HAP-1 (cell line): ENCODE measurements at places on chromosomes 16 and 17.

DNA sequence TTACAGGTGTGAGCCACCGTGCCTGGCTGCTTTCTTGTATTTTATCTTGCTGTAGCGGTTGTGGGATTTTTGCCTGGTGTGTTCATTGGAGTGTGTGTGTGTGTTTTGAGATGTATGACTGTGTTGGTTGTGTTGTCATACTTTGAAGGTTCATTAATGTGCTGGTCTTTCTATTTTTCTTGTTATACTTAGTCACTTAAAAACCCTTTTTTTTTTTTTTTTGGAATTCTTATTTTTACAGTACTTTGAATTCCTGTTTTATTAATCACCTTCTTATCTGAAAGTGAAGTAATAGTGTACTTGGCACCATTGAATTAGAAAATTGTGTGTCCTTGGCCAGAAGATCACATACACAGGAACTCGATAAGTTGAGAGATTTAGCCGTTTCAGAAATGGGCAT, 30.2 kb downstream of the TENT4B start:
- no peak for DNase-seq

- DNase-seq, result no peak
Observed at GRCh38 chr17:36675250-36675649, 73.9 kb downstream of the MRM1 start.

GRCh38 chr17:28315846-28316705, 2.9 kb upstream of the TMEM97 start:
- DNase-seq, result no peak

GRCh38 chr17:73481676-73482075, 162.6 kb downstream of the SDK2 start:
- DNase-seq, result no peak

DNA sequence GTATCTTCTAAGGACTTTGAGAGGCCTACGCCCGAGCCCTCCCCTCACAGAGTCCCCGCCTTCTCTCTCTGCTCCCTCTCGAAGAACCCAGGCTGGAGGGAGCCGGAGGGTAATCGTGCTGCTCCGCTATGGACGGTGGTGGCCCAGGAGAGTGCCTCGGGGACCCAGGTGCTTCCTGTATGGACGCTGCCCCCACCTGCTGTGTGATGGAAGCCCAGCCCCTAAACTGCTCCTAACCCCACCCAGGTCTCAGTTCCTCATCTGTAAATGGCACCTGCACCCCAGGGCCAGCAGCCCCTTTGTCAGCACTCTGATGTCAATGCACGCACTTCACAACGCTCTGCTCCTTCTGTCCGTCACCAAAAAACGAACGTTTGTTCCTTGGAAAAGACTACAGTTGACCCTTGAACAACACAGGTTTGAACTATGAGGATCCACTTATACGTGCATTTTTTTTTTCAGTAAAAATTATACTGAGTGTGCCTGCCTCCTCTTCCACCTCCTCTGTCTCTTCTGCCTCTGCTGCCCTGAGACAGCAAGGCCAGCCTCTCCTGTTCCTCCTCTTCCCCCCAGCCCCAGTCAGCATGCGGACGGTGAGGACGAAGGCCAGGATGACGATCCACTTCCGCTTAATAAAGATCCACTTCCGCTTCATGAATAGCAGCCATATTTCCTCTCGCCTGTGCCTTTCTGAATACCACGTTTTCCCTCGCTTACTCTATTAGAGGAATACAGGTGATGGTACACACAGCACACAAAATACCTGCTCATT, 118.3 kb downstream of the BANP start:
- DNase-seq, result no peak

DNA sequence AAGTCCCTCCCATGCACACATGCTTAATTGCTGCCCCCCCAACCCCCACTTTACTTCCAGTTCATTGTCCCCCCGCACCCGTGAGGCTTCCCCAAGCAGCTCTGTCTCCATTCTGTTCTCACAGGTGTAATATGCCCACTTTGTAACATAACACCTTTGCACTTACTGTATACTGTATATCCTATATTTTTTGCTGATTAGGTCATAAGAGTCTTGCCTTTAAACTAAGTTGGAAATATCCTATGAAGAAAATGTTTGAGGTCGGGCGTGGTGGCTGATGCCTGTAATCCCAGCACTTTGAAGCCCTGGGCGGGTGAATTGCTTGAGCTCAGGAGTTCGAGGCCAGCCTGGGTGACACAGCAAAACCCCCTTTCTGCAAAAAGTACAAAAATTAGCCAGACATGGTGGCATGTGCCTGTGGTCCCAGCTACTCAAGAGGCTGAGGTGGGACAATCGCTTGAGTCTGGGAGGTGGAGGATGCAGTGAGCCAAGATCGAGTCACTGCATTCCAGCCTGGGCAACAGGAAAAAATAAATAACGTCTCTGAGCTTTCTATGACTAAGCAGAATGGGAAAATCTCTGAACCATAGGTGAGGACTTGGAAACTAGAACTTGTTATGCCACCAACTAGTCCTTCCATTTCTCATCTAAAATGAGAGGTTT, 76.1 kb downstream of the TNRC6C start:
- no peak for DNase-seq

GRCh38 chr16:87317750-87318644, 805 bp upstream of the C16orf95 start:
- DNase-seq, result peak; percentile 19

- DNase-seq, result no peak
Observed at GRCh38 chr17:49545806-49546545, 29.7 kb upstream of the NXPH3 start.

GRCh38 chr17:40541060-40541872, 24.0 kb downstream of the CCR7 start:
- no peak for DNase-seq

- no peak for DNase-seq
Observed at GRCh38 chr16:17439580-17439979, 31.2 kb downstream of the XYLT1 start.

GRCh38 chr16:84209989-84210388, 19.0 kb downstream of the ADAD2 start:
- DNase-seq, result no peak

GRCh38 chr16:83967838-83968305, at the start of gene NECAB2:
Gene NECAB2, plus strand, starts transcription at chr16:83968244. Its CDS starts 405 bp downstream, at chr16:83968649.
- peak; percentile 76 for DNase-seq

GRCh38 chr16:3023415-3023668, 400 bp downstream of the HCFC1R1 start:
- DNase-seq, result no peak

GRCh38 chr16:57714047-57714446, 19.4 kb downstream of the DRC7 start:
- DNase-seq, result no peak

DNA sequence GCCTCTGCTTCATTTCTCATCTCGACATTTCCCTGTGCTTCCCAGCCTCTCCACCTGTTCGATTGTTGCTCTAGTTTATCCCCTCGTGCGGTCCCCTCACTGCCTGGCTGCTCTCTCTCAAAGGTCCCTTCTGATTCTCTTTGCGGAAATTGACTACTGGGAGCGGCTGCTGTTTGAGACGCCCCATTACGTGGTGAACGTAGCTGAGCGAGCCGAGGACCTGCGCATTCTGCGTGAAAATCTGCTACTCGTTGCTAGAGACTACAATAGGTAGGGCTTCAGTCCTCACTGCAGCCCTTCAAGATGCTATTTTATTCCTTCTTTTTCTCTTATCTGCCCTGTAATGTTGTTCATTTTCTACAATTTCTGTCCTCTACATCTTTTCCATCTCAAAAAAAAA, 39.4 kb downstream of the DNAH2 start:
- DNase-seq, result no peak

- no peak for DNase-seq
Observed at GRCh38 chr16:74846714-74847113, 72.1 kb upstream of the FA2H start.

GRCh38 chr16:72749091-72749490, 298.8 kb downstream of the ZFHX3 start:
- no peak for DNase-seq

DNA sequence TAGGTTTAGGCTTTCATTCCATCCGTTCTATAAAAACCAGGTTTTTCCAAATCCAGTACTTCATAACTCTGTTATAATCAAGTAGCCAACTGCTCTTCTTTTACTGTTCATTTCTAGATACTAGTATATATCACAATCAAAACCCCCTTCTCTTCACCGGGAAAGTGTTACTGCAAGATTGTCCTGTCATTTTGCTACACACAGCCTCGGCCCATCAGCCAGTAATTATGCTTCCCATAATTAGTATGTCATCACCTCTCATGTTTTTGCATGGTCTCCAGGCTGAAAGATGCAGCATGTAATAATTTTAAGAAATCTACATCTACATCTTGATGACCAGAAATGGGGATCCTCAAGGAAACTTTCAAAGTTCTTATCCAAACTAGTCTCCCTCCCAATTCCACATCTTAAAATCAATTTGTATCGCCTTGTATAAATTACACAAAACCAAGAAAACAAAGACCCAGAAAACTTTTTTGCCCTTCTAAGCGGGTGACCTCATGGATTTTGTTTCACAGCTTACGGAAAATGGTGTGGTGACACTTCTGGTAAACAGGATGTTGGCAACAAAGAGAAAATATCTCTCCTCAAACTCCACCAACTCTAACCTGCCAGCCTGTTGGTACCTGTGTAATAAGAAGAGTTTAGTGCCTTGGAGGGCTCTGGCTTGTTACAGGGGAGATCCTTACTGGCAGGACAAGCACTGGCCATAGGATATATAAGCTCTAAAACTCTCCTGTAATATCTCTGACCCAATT, 9.3 kb downstream of the TACO1 start:
- no peak for DNase-seq

DNA sequence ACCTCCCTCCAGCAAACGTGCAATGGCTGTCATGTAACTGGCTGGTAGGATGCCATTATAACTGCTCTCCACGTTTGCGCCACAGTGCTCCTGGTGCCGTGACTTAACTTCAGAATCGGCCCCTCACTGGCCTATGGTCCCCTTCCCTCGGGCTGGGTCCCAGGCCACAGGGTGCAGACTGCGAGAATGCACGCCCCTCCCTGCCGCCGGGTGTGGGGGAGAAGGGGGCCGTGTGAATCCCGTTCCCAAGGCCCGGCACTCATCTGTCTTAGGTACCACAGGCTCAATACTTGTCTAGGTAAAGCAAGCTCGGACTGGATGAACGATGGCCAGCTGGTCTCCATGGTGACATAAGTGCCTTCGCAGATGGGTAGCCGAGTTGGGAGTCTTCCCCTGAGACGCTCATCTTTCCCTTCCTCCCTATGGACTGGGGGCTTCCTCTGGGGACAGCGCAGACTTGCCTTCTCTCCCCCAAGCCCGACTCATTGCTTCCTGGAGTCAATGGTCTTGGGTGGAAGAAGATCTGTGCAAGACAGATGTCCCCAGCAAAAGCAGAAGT, 37.8 kb downstream of the TIMM22 start:
- DNase-seq, result no peak

GRCh38 chr16:24535827-24536226, 3.5 kb upstream of the RBBP6 start:
- DNase-seq, result no peak
